ENCODE measurements at places on chromosomes 5 and 9. TPM values are rescaled to one million over a fixed set of nuclear protein-coding genes. Genes with fewer than 3 reads are reported as not detected.

Gene IL4
- polyA plus RNA-seq = not detected

Gene BRINP1
- polyA plus RNA-seq = not detected

Gene NR2F1-AS1
- 29.9 TPM for polyA plus RNA-seq

Gene CNTNAP3
- polyA plus RNA-seq = 1.8 TPM

Gene C6
- polyA plus RNA-seq = 0.22 TPM

Gene DOCK2
- 1.2 TPM for polyA plus RNA-seq

Gene C9
- polyA plus RNA-seq = 0.02 TPM

Gene SPTAN1
- 275 TPM for polyA plus RNA-seq

Gene BARHL1
- polyA plus RNA-seq = not detected

Gene F2RL1
- 11.4 TPM for polyA plus RNA-seq

Gene TXNDC15
- polyA plus RNA-seq = 109 TPM

Gene SPATA31A6
- not detected for polyA plus RNA-seq

Gene LHX3
- polyA plus RNA-seq = not detected

Measured in AG04450 (cell line).